ENCODE measurements at places on chromosomes 7 and 10.

DNA sequence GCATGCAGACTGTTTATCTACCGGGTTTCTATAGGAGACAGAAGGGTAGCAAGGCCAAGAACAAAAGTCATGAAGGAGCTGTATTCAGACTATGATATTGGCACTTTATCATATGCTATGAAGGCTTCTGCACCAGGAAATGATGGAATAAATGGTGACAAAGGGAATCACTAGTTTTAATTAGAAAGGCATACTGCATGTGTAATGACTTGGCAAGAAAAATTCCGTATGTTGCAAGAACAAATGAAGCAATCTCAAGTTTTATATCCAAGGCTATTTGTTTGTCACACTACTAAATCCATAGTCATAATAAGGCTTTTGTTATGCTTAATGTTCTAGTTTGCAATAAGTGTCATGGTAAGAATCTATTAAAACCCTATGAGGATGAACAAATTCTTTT, 230.9 kb downstream of the ZEB1 start:
- DNase-seq: no peak

DNA sequence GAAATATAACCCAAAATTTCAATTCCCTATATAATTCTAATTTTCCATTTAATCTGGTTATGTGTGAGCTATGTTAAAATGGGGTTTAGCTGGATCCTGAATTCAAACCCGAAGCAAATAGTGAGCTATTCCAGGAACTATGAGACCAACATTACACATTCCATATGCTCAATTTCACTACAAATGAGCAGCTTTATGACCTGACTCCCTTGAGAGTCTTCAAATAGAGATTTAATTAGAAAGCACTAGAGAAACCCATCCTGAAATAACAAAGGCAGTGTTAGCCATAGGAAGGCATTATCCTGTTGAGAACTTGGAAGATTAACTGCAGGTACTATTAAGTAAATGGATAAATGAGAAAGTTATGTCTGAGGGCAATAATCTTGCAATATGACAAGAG, 890.0 kb downstream of the GRM8 start:
- DNase-seq: no peak

GRCh38 chr7:75640201-75640600, 98.5 kb downstream of the HIP1 start:
- no peak for DNase-seq

DNA sequence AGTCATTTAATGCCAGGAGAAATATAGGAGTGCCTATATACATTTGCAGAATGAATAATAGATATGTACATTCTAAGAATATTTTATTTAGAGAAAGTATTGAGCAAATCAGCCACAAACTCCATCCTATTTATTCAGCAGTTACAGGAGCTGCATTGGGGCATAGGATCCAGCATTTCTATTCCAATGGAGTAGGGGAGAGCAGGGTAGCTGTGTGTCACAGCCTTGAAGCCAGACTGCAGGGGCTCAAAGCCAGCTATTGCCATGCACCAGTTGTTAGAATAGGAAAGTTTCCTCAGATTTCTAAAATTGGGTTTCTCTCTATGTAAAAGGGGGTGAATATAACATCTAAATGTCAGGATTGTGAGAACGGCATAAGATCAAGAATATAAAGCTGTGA, 116.8 kb upstream of the MYO3A start:
- DNase-seq: no peak

- no peak for DNase-seq
These were observed 968 bp upstream of the OPN4 start for GRCh38 chr10:86653379-86653778.

- DNase-seq: no peak
These were observed 26.6 kb downstream of the RPP38 start for GRCh38 chr10:15123749-15124184.
